Mucosa of descending colon (tissue), 3 donors: ENCODE measurements at places on chromosomes 7 and 10. TPM values are rescaled to one million over a fixed set of nuclear protein-coding genes. Genes with fewer than 3 reads are reported as not detected.

Gene GATAD1
- 37.9 TPM for total RNA-seq

Gene IL15RA
- 19.4 TPM for total RNA-seq

Gene HGF
- 1.4 TPM for total RNA-seq

DNA sequence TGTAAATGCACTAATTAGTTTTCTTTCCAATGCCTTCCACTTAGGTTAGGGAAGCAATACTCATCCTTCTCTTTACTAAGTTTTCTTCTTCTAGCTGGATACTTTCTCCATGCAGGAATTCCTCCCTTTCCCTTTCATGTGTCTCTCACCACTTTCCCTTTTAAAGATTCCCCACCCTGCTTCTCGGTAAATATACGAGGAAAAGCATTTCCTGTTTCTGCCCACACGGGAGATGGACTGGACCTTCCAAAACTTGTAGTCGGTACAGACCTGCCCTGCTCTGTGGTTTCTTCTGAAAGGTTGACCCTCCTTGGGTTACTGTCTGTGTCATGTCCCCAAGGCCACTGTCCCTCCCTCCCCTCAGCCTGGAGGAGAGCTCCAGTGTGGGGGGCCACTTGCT lies 58.9 kb upstream of the LYZL2 start:
- DNase-seq: no peak

DNA sequence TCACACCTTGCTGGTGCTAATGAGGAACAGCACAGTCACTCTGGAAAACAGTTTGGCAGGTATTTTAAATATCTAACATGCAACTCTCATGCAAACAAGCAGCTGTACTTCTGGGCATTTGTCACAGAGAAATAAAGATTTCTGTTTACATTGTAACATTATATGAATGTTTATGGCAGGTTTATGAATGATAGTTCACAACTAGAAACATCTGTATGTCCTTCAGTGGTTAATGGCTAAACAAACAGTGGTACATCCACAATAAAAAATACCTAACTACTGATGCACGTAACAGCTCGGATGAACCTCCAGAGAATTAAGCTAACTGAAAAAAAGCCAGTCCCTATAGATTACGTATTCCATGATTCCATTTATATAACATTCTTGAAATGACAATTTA lies 109.6 kb downstream of the GPR37 start:
- DNase-seq: no peak

Gene ACTL6B
- 1.2 TPM for total RNA-seq

GRCh38 chr7:147400221-147400689 lies 1190.3 kb upstream of the C7orf33 start:
- DNase-seq: no peak

Gene OPN4
- total RNA-seq: not detected

DNA sequence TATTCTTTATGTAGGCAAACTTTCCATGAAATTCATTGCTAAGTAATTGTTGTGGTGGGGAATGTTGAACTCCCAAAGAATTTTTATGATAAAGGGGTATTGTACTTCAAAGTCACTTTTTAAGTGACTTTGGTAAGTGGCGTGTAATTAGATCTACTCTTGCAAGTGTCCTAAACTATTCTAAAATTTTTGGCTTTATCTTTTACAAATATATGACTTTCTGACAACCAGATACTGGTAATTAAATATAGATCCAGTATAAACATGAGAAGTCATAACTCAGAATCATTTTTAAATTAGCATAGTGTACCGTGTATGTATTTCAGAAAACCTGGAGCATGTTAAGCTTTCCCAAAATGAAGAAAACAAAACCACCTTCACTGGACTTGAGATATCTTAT lies 84.7 kb upstream of the HGF start:
- no peak for DNase-seq

- no peak for DNase-seq
These were observed 54.4 kb downstream of the ZNF277 start for GRCh38 chr7:112260911-112261310.

Gene ZC3HAV1L
- 6.0 TPM for total RNA-seq

GRCh38 chr7:50416527-50417182 lies 33.5 kb downstream of the FIGNL1 start:
- DNase-seq: peak; percentile 20

- DNase-seq: peak; percentile 23
These were observed 84.7 kb downstream of the TMEM178B start for GRCh38 chr7:141158561-141158960.

Gene FBXL13
- total RNA-seq: 0.65 TPM

DNA sequence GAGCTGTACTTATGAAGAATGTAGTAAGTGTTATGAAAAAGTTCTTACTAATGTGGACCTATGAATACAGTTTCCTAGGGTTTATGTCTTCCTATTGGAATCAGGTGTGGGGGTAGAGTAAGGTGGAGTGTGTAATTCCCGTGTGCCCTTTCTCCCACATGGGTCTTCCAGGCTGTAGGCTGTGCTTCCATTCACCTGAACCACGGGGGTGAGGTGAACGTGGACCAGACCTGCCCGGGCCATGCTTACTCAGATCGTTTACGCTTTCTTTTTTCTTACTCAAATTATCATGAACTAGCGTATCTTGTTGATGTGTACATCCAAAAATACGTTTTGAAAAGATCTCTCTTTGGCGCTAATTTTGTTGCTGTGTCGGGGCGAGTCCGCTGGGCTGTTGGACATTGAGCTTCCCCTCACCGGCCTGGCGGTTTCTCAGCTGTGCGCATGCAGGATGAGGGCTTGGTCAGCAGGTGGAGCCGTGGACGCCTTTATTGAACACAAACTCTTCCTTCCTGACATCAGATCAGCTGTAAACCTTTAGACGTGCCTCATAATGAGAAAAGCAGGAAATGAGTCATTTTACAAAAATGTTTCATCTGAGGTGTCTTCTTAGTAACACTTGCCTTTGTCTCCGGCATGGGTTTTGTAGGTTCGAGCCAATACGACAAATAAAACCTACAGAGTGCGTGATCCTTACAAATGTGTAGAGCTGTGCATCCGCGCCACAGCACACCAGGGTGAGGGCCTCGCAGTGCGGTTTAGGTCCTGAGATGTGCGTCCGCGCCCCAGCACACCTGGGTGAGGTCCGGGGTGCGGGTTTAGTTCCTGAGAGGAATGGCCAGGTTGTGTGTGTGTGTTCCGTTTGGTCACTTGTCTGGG lies 53.8 kb downstream of the WDR37 start:
- DNase-seq: peak; percentile 81

DNA sequence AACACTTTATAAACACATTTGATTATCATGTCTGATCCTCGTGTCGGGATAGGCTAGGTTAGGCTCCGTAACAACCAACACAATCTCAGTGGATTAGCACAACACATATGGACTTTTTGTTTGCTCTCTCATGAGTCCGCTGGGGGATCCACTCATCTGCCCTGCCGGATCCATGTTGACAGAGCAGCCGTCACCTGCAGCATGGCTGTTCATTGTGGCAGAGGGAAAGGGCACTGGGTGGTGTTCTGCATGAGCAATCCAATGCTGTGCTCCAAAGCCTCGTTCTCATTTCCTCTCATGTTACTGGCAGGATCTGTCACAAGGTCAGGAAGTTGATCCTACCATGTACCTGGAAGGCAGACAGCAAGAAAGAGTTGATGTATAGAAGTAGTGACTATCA lies 62.5 kb upstream of the RAPGEF5 start:
- DNase-seq: no peak
